ENCODE measurements at places on chromosomes 2 and 18.

GRCh38 chr18:617970-618504 is 21.2 kb downstream of the CLUL1 start:
- no peak for DNase-seq

DNA sequence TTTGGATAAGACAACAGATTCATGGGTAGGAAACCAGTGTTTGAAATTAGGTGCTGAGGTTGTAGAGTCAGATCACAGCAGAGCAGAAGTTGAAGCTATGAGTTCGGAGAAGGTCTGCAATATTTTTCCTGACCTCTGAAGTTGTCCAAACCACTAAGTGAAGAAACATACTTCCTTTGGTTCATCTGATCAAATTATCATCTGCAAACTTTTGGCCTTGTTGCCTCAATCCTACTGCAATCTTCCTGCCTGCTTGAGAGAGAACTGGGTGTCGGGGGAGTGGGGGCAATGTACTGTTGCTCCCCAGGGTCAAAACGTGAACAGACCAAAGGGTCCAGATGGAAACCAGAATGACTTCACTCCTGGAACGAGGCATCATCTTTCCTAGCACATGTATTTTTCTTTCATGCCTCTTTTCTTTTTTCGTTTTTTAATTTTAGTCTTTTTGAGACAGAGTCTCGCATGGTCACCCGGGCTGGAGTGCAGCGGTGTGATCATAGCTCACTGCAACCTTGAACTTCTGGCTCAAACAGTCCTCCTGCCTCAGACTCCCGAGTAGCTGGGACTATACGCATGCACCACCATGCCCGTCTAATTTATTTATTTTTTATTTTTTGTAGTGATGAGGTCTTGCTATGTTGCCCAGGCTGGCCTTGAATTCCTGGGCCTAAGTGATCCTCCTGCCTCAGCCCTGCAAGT is 42.7 kb downstream of the RAB31 start:
- no peak for DNase-seq

GRCh38 chr2:231364061-231364460 is 31.4 kb upstream of the B3GNT7 start:
- DNase-seq, result no peak

- DNase-seq, result no peak
These were observed 16.9 kb upstream of the VWA3B start for GRCh38 chr2:98070081-98070480.

- no peak for DNase-seq
These were observed 24.2 kb downstream of the HPCAL1 start for GRCh38 chr2:10326707-10327594.

- no peak for DNase-seq
These were observed 408.8 kb downstream of the NBAS start for GRCh38 chr2:15152382-15152781.

GRCh38 chr2:237475704-237476141 is 11.3 kb upstream of the MLPH start:
- peak; percentile 39 for DNase-seq

- DNase-seq, result no peak
These were observed 236.5 kb downstream of the CELF4 start for GRCh38 chr18:37328946-37329719.

GRCh38 chr2:209519271-209519670 is 95.4 kb downstream of the MAP2 start:
- DNase-seq, result no peak

GRCh38 chr2:100040906-100041305 is 101.5 kb downstream of the AFF3 start:
- no peak for DNase-seq

- no peak for DNase-seq
These were observed 68.1 kb upstream of the LYPD6B start for GRCh38 chr2:148970385-148970784.

GRCh38 chr2:230879271-230879882 is 14.6 kb downstream of the ITM2C start:
- DNase-seq, result no peak

- DNase-seq, result no peak
These were observed 23.3 kb downstream of the OTOF start for GRCh38 chr2:26454561-26455001.

GRCh38 chr18:53567929-53568574 is 656.4 kb downstream of the MBD2 start:
- DNase-seq, result peak; percentile 0

DNA sequence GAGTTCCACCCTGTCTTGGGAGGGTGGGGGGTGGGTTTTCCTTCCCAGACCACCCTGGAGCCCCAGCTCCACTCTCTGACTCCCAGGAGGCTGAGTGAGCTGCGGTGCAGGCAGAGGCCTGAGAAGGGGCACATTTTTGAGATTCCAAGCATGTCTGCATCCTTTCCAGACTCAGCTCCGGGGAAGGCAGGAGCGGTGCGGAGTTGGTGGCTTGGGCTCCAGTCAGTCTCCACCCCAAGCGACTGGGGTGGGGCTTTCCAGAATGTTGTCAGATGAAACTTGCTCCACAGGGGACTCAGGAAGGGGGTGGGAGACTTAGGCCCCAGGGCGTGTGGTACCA is 44.2 kb upstream of the HS6ST1 start:
- DNase-seq, result no peak

DNA sequence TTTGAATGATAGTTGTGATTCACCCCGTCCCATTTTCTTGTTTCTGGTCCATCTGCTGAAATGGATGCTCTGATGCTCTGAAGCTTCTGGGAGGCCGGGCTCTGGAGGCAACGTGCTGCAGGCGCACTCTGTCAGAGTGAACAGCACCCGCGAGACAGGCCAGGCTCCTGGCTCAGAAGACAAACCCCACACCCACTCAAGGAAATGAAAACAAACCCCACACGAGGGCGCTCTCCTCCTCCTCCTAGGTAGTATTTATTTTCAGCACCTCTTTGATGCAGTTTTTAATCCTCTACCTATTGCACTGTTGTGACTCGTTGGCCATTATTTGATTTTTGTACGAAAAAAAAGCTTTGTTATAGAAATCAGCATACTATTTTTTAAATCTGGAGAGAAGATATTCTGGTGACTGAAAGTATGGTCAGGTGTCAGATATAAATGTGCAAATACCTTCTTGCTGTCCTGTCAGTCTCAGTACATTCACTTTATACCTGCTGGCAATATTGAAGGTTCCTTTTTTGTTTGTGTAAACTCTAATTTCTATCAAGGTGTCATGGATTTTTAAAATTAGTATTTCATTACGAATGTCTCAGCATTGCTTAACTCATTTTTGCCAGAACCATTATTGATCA is 10.3 kb upstream of the CHST10 start:
- peak; percentile 60 for DNase-seq
